ENCODE measurements at places on chromosomes 4 and X.

GRCh38 chr4:109728385-109728784 is 1.5 kb downstream of the PLA2G12A start:
- no peak for DNase-seq

GRCh38 chr4:109947457-109947856 is 34.8 kb downstream of the EGF start:
- DNase-seq: no peak

DNA sequence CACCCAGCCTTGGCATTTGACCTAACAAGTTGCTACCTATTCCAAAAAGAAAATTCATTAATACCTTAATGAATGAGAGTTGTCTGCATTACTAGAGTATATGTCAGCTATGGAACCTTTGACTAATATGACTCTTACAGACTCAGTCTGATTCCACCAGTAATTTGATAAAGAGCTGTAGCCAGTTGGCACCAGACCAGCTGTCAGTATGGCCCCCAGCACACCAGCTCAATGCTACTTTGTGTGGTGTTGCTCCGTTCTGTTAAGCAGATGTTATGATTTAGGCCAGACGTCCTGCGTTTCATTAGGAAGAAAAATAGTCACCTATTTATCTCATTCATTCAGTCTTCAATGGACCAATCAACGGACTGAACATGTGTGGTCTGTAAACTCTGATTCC is 215.5 kb downstream of the TLL1 start:
- DNase-seq: no peak

DNA sequence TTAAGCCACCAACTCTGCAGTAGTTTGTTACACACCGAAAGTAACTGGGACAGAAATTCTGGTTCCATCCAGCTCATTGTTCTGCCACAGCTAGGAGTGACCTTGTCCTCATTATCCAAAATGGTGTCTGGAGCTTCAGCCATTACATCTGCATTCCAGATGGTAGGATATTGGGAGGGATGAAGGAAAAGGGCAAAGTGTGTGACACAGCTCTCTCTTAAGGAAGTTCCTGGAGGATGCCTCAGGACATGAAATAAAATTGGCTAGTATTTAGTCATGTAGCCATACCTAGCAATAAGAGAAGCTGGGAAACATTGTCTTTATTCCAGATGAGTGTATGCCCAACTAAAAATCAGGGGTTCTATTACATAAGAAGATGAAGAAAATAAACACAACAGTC is 262.0 kb downstream of the BCOR start:
- no peak for DNase-seq

- no peak for DNase-seq
Observed at GRCh38 chrX:110276778-110277177, 41.1 kb downstream of the AMMECR1 start.

DNA sequence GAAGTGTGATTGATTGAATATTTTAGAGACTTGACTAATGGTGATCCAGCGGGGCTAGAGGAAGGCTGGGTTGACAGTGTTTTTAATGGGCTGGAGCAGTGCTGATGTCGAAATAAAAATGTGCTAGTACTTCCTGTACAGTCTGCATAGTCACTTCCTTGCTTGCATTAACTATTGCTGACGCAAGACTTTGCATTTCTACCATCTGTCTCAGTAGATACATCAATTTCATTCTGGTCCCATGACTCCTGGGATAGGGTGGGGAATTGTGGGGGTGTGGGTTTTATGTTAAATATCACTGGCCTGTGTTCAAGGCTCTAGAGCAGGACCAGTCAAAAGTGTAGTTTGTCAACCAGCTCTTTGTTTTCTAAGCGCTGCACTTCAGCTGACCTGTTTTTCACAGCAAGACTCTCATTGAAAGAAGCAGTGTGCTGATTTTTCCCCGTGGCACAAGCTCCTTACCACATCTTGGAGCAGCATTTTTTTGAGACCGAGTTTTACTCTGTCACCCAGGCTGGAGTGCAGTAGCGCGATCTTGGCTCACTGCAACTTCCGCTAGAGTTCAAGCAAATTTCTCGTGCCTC is 35.2 kb upstream of the PHEX start:
- no peak for DNase-seq

DNA sequence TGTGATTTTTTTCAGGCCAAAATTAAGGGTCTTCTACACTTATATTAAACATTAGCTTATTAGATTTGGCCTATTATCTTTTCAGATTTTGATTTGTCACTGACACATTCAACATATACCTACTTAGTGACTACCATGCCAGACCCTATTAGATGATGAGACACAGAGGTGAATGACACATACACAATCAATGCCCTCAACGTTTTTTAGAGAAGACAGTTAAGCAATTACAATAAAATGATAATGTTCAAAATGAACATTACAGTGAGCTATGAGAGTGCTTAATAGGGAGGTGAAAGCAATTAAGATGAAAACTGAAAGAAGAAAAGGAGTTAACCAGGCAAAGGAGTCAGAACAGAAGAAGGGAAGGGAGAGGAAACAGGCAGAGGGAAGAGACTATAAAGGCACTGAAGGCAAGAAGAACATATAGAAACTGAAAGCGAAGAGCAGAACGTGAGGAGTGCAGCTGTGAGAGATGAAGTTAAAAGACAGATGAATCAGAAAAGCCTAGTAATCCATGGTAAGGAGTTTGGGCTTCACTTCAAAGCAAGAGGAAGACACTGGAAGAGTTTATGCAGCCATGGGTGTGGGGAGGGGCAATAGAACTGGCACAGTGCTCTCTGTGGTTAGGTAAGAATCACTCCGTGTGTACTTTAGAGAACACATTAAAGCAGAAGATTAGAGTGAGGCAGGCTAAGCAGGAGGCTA is 119.0 kb downstream of the REELD1 start:
- DNase-seq: no peak

DNA sequence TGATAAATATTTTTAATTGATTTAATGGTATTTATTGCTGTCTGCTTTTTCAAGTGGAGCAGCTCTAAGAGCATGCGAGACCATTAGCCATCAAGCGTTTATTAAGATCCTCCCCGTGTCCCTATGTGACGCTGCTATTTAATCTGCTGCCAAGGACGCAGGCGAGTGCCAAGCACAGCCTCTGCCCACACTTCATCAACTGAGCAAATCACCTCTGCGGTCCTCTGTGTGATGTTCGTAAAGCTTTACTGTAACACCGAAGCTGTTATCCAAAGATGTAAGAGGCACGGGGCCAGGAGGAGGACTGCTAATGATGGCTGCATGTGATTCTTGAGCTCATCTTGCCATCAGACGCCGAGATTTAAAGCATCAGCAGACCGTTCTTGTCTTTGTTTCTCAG is 79.5 kb downstream of the STOX2 start:
- no peak for DNase-seq

DNA sequence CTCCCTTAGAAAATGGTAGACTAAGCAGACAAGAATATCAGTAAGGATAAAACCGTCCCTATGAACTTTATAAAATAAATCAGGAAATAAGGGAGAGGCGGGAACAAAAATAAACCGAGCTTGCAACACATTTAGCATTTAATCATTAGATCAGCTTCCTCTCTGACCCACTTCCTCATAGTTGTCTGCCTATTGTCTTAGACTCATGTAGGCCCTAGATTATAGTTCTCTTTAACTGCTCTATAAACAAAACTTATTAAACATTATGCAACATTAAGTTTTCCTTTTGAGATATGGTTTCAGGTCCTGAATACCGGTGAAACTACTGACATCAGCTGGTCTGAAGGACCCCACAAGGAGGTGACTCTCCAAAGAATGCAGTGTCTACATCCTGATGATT is 15.8 kb upstream of the SRD5A3 start:
- no peak for DNase-seq

DNA sequence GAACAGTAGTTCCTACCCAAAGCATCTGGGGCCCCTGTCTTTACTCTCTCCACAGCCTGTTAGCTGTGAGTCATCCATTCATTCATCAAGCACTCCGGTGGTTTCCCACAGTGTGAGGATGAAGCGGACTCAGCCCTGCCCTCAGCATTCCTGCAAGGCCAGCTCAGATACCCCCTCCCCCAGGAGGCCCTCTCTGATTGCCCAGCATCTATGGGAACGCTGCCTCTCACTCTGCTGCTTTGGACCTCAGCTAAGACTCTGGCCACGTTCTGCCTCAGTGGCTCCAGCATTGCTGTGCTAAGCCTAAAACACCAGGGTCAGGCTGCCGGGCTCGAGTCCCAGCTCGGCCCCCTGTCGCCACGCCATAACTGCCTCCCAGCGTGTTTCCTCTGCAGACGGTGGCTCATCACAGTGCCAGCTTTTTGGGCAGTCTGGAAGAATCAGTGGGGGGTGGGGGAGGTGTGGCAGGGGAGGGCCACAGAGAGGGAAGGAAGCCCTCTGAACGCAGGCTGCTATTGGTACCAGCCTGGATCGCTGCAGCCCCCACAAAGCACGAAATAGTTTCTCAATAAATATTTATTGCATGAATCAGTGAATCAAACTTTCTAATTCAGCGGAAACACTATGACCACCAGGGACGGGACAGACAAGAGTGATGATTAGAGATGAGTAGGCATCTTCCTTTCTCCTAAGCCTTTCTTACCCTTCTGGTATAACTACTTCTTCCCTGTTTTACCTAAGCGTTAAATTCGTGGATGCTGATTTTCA is 74.4 kb downstream of the SORCS2 start:
- no peak for DNase-seq
